ENCODE measurements at places on chromosomes 7 and 10. TPM values are rescaled to one million over a fixed set of nuclear protein-coding genes. Genes with fewer than 3 reads are reported as not detected.

DNA sequence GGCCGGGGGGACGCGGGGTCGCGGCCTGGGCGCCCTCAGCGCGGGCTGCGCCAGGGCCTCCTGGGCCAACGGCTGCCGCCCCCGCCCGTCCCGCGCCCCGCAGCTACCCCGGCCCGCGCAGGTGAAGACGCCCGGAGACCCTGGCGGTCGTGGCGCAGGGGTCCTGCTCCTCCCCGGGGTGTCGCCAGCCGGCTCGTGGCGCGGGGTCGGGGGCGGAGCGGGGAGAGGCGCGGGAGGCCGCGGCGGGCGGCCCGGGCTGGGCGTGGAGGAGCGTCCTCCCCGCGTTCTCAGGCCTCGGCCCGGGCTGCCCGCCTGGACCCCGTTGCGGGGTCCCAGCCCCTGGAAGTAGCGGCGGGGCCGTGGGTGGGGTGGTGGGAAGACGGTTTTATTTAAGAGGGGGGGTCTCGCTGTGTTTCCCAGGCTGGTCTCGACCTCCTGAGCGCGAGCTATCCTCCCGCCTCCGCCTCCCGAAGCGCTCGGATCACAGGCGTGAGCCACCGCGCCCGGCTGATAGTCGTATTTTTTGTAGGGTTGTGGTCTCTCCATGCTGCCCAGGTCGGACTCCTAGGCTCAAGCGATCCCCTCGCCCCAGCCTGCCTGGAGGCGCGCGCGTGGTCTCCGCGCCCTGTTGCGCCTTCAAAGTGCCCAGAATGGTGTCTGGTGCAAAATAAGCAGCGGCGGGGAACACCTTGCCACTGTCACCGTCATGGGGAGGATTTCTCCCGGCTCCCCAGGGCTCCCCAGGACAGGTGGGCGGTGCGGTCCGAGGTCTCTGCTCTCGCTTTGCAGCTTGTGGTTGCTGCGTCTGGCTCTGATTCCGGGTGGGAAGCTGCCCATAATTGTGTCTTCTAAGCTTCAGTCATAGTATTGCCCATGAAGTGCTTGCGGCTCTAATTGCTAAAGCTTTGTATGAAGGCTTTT is 15.3 kb upstream of the SUN1 start:
- no peaks in the 10 kb centered on the region for H3K27me3 ChIP-seq
- H3K36me3 ChIP-seq = no peaks in the 10 kb centered on the region
- peak overlapping the region; percentile 65 for H3K27ac ChIP-seq
- H3K4me1 ChIP-seq = peaks cover 15% of the 10 kb centered on the region

DNA sequence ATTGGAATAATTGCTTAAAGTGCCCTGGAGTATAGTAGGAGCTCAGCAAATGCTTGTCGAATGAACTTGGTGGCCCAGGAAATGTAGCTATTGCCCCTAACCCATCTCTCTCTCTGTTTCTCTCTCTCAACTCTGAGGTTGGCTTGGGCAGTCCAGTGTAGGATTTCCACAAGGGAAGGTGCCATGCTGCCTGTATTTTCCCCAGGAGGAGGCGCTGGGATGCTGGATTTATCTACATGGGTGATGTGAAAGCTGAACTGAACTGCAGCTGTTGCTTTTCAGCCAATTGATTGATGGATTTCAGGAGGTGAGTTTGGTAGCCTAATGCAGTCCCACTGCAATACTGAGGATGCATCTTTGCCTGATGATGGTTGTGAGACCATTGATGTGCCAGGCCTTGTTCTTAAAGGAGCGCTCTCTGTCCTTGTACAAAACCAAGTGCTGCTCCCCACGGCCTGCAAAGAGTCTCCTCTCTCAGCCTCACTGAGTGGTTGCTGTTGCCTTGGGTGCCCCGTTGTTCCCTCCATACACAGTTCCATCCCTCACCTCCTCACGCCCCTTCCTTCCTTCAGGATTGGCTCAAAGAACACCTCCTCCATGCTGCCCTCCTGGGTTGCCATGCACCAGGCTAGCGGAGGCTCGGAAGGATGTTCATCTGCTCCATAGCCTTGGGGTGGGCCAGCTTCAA is 200.6 kb downstream of the GLRX3 start:
- DNase-seq = no peak
- no peaks in the 10 kb centered on the region for H3K36me3 ChIP-seq
- H3K27ac ChIP-seq = no peak overlapping the region
- no peaks in the 10 kb centered on the region for H3K27me3 ChIP-seq
- H3K4me1 ChIP-seq = no peaks in the 10 kb centered on the region
- H3K4me3 ChIP-seq = no peak overlapping the region

DNA sequence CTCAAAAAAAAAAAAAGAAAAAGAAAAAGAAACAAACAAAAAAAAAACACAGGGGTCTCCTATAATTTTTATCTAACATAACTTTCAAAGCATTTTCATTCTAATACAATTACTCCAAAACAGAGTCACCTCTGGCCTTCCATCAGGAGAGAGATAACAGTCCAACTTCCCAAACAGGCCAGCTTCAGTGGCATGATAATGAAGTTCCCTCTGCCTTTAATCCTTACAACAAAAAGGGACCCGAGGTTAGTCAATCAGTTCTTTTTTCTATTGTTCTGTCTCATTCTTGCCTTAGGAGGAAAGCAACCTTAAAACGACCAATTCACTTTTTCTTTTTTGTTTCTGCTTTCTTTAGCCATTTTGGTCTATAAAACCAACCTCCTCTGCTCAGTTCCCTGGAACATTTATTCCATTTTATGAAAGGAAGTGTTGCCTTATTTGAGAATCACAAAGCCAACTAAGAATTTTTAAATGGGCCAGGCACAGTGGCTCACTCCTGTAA is 16.5 kb upstream of the FXYD4 start:
- no peaks in the 10 kb centered on the region for H3K36me3 ChIP-seq
- H3K27me3 ChIP-seq = peaks cover 4% of the 10 kb centered on the region
- no peak overlapping the region for H3K27ac ChIP-seq
- H3K4me1 ChIP-seq = peaks cover 10% of the 10 kb centered on the region
- no peak overlapping the region for H3K4me3 ChIP-seq

DNA sequence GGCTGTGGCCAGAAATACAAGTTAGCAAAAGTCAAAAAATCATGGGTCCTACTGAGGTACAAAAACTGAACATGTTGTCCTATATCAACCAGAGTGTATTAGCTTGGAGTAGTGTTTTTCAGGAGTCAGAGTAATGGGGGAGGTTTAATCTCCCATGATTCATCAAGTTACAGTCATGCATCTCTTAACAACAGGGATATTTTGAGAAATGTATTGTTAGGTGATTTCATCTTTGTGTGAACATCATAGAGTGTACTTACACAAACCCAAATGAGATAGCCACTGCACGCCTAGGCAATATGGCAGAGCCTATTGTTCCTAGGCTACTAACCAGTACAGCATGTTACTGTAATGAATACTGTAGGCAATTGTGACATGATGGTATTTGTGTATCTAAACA is 14.9 kb upstream of the TES start:
- H3K4me3 ChIP-seq = no peak overlapping the region
- H3K4me1 ChIP-seq = no peaks in the 10 kb centered on the region
- no peak for DNase-seq
- no peaks in the 10 kb centered on the region for H3K27me3 ChIP-seq
- H3K27ac ChIP-seq = no peak overlapping the region

DNA sequence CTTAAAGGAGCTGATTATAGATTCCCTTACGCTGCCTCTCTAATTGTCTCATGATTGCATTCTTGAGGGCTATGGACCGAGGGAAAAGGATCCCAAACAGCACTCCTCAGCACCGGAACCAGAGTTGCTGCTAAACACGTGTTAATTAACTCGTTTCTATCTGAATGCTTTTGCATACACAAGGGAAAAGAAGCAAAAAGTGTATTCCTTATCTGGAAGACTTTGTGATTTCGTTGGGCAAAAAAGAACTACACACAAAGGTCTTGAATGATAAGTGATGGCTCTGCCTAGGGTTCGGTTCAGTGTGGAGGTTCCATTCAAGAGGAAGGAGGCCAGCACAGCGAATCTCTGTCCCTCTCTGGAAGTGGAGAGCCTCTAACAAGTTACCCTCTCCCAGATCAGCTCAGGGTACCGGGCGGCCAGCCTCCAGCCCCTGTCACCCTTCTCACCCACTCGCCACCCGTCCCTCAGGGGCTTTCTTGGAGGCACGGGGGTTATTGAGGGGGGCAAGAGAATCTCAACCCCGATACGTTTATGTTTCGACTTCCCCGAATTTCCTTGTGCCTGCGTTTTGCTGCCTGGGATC is 515 bp upstream of the SLC4A2 start:
- H3K4me3 ChIP-seq = peak overlapping the region; percentile 58
- DNase-seq = no peak
- peaks cover 46% of the 10 kb centered on the region for H3K4me1 ChIP-seq
- no peaks in the 10 kb centered on the region for H3K36me3 ChIP-seq
- H3K27ac ChIP-seq = peak overlapping the region; percentile 92

NDUFB2 gene
- 942 TPM for total RNA-seq
